ENCODE measurements at places on chromosomes 13 and 19.

DNA sequence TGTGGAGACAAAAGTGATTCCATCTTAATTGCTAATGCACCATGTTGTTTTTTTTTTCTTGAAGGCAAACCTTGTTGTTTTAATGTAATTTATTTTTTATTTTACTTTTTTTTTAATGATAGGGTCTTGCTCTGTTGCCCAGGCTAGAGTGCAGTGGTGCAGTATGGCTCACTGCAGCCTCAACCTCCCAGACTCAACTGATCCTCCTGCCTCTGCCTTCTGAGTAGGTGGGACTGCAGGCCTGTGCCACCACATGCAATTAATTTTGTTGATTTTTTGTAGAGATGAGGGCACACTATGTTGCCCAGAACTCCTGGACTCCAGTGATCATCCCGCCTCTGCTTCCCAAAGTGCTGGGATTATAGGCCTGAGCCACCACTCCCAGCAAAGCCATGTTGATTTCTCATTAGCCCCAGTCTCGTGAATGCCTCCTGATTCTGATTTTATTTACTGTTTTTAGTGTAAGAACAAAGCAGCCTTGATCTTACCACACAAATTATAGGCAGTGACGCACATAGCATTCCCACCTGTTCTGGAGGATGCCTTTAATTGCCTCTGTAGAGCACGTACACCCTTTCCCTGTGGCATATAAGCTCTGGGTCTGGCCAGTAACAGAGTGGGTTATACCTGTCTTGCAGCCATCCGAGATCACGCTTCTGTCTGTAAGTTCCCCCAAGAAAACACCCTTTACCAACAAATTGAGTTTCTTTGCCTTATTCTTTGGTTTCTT, 150.4 kb downstream of the GGACT start:
- DNase-seq, result no peak

DNA sequence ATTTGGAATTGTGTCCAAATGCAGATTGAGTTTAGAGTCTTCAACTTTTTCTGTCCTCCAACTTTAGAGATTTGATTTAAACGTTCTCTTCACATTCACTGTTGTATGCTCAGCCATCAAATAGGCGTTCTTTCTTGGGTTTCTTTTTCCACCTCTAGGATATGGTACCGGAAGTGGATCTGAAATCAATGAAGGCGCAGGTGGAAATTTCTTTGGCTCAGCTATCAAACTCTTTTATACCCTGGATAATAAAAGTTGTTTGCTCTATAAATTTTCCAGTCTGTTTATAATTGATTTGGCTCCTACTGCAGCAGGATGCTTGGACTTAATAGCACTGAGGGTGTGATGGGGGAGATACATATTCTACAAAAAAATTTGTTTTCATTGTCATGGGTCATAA, 1.6 kb downstream of the COG3 start:
- no peak for DNase-seq

- DNase-seq, result no peak
Measured at GRCh38 chr19:43727593-43727853, 11.6 kb downstream of the IRGC start.

GRCh38 chr19:23394511-23394910, 760 bp downstream of the ZNF91 start:
- DNase-seq, result peak; percentile 47

DNA sequence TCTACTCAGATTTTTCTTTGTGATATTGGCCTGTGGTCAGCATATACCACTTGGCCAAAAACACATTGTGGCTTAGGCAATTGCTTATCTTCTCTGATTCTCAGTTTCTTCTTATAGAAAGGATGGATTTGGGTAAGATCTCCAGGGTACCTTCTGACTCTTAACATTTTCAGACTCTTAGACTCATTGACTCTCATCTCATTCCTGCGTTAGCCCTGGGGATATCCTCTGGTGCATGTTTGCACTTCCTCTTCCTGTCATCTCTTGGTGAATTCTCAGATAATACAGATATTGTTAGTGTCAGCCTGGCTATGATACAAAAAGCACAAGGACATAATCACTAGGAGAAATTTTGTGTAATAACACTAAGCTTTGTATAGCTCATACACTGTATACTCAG, 492.5 kb upstream of the GPC6 start:
- DNase-seq, result no peak

DNA sequence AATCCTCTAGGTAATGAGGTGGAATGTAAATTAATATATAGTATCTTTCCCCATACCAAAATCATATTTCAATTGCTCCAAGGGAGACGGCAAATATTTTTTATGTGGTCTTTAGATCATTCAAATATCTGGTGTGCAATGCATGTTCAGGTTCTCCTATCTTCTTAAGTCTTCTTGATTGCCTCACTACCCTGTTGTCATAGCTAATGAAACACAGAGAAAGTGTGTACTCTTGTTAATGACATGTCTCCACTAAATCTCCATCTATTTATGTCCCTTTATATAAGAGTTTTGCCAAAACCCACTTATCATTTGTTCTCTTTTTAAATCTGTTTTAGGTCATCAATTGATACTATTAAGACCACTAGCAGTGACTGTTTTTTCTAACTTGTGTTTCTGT, 6.6 kb downstream of the STARD13 start:
- DNase-seq, result no peak

DNA sequence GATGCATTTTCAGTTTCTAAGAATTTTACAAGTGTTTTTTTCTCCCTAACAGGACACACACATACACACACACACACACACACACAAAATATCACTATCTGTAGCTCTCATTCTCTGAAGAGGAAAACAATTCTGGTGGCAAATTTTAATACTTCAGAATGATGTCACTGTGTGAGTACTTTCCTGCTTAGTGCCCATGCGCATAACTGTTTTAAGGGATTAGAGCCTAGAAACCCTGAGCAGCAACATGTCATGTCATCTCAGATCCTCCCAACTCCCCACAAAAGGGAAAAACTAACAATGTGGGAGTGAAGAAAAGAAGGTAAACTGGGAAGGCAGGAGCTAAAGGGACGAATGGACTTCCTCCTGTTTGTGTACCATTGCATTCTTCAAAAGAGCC, 401.2 kb downstream of the SPRY2 start:
- no peak for DNase-seq

DNA sequence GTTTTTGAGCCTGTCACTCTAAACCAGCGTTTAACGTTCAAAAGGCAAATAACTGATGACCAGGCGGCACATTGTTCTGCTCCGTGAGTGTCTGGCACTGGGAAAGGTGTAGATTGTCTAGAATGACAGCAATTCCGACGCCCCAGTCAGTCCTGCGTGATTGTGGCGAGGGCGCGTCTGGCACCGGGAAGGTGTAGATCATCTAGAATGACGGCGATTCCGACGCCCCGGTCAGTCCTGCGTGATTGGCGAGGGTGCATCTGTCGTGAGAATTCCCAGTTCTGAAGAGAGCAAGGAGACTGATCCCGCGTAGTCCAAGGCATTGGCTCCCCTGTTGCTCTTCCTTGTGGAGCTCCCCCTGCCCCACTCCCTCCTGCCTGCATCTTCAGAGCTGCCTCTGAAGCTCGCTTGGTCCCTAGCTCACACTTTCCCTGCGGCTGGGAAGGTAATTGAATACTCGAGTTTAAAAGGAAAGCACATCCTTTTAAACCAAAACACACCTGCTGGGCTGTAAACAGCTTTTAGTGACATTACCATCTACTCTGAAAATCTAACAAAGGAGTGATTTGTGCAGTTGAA, 26.1 kb upstream of the NDUFS7 start:
- DNase-seq, result no peak
